GM04503 (cell line): ENCODE measurements at places on chromosomes 2 and 18.

DNA sequence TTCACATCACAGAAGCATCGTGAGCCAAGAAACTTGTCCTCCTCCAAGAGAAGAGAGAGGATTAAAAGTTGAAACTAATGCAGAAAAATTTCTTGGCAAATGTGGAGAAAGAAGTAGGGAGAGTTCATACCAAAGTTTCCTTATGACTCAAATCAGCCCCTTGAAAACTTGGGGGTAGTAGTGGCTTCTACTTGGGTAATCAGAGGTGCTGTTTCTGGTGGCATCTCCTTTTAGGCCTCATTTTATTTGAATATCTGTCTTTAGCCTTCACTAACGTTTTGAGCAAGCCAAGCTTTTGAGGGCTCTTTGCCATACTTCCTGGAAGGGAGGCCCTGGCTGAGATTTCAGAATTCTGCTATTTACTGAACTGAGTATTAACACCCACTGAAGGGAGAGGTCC, 515.3 kb upstream of the MEX3C start:
- DNase-seq = no peak

DNA sequence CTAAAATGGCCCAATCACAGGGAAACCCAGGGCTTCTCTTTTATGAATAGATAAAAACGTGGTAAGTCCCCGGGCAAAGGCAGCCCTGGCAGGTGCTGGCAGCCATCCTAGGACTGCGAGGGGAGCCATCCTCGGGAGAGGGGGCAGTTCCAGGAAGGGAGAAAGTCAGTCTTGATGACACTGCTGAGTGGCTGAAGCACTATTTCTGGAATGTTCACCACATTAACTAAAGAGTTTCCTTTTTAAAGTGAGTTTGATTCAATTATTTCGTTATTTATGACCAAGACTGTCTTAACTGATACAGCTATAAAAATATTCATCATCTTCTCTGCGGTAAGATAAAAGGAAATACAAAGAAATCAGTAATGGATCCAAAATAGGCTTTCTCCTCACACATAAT, 20.4 kb downstream of the TTR start:
- no peak for DNase-seq

GRCh38 chr2:10444463-10444862, 3.7 kb downstream of the ODC1 start:
- no peak for DNase-seq

DNA sequence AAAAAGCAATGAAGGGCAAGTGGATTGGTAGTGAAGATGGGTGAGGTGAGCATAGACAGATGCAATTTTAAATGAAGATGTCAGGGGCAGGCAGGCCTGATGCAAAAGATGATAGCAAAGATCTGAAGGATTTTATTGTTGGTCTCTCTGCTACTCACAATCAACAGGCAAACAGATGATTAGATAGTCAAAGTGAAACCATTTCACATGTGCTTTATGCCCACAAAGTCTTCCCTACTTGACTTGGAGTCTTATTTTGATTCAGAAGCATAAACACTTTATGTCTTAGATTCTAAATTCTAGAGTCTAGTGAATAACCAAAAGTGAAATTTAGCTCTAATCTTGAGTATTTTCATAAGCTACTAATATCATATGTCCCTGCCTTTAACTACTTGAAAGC, 153.8 kb upstream of the HNRNPA3 start:
- DNase-seq = no peak

DNA sequence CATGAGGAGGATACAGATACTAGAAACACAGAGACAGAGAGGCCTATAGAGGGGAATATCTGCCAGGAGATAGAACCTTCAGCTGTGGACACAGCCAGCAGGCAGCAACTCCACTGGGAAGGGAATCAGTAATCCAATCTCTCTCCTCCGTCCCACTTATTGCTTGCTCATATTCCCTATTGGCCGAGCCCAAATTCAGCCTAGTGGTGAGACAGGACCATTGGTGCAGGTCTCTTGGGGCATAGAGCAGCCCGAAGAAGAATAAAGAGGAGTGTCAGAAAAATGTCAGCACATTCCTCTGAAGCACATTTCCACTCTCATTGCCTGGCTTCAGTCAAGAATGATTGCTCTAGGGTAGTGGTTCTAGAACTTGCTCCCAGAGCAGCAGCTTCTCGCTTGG, 1091.5 kb upstream of the GYPC start:
- no peak for DNase-seq

- DNase-seq = no peak
Observed at GRCh38 chr2:234412726-234413125, 84.2 kb downstream of the ARL4C start.
